Ammon's horn (tissue), 1 donor: ENCODE measurements at places on chromosomes 1 and 21.

- DNase-seq = no peak
Observed at GRCh38 chr1:165856021-165856420, 28.6 kb downstream of the UCK2 start.

DNA sequence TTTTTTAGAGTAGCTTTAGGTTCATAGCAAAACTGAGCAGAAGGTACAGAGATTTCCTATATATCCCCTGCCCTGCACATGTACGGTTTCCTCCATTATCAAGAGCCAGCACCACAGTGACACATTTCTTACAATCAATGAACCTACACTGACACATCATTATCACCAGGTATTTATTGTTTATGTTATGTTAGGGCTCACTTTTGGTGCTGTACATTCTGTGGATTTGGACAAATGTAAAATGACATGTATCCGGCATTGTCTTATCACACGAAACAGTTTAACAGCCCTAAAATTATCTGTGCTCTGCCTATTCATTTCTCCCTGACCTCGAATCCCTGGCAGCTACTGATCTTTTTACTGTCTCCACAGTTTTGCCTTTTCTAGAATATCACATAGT is 93.7 kb upstream of the DPH5 start:
- DNase-seq = no peak

GRCh38 chr21:45947296-45947695 is 34.3 kb upstream of the COL6A1 start:
- no peak for DNase-seq

DNA sequence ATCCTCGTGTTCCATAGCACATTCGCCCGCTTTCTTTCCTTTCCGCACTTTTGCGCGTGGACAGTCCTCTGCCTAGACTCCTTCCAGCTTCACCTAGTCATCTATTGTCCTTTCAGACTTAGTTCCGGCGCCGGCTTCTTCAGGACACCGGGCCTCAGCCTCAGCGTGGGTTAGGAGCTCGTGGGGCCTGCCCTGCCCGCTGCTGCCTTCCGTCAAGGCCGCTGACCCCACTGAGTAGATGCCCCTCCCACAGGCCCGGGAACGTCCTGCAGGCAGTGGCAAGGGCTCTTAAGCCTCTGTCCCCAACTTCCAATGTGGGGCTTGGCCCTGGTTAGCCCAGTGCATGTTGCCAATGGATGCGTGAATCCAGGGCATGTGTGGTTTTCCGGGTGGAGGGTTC is 11.4 kb downstream of the DMRTB1 start:
- no peak for DNase-seq

DNA sequence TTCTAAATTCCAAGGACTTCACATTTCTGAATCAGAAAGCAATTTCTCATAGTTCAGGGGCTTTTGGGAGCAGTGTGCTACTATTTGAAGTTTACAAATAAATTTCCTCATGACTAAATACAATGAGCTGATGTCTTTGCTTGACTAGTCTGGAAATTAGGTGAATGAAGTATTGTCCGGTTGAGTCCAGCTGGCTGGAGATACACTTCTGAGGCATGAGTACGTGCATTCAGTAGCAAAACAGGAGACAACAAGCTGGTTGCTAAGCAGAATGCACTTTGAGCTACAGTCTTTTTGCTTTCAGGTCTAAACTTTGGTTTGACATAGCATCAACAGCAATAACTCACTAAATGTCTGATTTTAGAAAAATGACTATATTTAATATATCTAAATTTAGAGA is 27.1 kb downstream of the ZNHIT6 start:
- DNase-seq = peak; percentile 69

GRCh38 chr1:214847071-214847810 is 235.3 kb upstream of the KCNK2 start:
- DNase-seq = no peak

DNA sequence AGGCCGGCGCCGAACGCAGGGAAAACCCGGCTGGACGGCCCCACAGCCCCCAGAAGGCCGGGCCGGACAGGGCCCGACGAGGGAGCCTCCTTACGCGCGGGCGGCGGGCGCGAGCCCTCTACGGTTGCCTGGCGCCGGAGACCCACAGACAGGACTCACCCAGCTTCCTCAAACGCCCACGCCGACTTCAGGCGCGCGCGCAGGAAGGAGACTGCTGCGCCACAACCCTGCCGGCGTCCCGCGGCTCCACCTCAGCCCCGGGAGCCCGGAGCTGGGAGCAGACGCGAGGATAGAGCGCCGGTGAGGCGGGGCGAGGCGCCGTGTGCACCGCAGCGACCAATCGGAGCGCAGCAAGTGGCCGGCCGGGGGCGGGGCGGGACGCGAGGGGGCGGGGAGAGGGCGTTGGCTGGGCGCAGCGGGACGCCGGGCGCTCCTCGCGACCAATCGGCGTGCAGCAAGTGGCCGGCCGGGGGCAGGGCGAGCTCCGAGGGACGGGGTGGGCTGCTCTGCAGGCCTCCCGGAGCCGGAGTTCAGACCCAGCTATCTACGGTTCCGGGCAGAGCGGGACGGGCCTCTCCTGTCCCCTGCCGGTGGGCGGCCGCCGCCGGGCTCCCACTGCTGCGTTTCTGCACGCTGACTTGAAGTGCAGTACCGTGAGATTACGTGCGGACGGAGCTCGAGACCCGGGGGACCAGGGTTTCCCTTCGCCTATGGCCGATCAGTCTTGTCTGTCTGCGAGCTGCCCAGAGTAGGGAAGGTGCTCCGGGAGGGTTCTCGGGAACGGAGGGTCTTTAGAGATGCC is at the start of gene TMEM50B:
Gene TMEM50B, minus strand, starts transcription at position 296 of the 802 bp plus-strand sequence. CDS start 11,089 bp downstream, outside the sequence.
- DNase-seq = peak; percentile 98

DNA sequence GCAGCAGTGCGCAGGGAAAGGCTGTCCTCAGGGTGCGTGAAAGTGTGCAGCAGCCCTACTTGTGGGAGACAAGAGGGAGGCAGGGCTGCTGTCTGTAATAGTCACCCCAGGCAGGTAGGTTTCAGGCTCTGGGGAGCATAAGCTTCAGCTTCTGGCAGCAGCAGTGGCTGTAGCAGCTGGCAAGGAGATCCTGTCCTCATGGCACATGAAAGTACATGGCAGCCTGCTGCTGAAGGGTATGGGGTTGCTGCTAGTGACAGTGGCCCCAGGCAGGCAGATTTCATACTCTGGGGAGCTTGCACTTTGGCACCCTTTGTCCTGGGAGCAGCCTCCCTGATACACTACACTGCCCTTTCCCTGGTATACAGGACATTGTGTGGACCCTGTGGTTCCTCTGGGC is 26.3 kb downstream of the KIAA0319L start:
- DNase-seq = no peak
